CD4-positive, alpha-beta T cell treated with Interleukin-15 for 1 hour (primary cell): ENCODE measurements at places on chromosomes 1 and 21.

- peak; percentile 46 for DNase-seq
Measured at GRCh38 chr1:150578272-150579109, 919 bp downstream of the MCL1 start.

- DNase-seq, result peak; percentile 61
Measured at GRCh38 chr1:54965624-54966340, 14.6 kb upstream of the TMEM61 start.

DNA sequence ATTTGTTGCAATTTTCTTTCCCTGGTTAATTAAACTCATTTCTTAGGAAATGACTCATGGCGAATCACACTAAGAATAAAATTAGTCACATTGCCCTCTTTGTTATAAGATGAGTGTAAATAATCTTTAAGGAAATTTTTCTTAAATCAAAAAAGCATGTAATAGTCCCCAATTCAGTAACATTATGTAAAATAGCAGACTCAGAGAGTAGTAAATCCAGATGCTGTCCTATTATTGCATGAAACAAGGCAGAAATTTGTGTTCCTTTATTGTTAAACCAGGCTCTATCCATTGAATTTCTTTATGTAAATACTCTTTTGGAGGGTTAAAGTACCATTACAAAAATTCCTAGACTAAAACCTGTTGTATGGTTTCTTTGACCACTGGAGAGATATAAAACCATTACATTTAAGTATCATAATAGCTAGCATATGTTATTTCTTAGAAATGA is 154.5 kb upstream of the C1orf87 start:
- DNase-seq, result no peak

GRCh38 chr1:69283516-69283915 is 284.2 kb upstream of the LRRC7 start:
- no peak for DNase-seq

DNA sequence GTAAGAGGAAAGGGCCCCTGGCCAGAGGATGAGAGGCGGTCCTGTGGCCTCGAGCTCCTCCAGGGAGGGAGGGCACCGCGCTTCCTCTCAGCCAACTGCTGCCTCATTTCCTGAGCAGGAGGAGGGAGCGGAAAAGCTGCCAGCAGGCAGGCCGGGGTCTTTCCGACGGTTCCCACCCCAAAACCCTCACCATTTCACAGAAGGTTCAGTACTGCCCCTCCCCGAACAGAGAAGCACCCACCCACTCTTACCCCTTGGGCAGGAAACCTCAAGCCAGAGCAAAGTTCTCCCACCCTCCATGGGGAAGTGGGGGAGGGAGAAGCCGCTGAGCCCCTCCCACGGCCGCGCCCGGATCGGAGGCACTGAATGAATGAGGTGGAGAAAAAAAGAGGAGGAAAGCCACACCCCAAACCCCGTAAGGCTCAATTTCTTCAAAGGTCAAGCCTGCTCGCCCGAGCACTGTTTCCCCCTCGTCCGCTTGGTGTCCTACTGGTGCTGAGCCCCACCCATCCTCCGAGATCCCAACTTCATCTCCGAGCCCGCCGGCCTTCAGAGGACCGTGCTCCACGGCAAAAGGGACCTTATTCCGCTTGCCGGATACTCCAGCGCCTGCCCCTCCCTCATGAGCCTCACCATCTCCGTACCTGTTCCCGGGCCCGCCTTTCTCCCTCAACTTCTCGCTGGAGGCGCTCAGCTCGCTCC is 9.4 kb downstream of the TPM3 start:
- DNase-seq, result peak; percentile 83

GRCh38 chr1:117467336-117467735 is 100.1 kb downstream of the MAN1A2 start:
- no peak for DNase-seq

- DNase-seq, result no peak
Measured at GRCh38 chr1:209045331-209046057, 538.0 kb upstream of the CAMK1G start.

DNA sequence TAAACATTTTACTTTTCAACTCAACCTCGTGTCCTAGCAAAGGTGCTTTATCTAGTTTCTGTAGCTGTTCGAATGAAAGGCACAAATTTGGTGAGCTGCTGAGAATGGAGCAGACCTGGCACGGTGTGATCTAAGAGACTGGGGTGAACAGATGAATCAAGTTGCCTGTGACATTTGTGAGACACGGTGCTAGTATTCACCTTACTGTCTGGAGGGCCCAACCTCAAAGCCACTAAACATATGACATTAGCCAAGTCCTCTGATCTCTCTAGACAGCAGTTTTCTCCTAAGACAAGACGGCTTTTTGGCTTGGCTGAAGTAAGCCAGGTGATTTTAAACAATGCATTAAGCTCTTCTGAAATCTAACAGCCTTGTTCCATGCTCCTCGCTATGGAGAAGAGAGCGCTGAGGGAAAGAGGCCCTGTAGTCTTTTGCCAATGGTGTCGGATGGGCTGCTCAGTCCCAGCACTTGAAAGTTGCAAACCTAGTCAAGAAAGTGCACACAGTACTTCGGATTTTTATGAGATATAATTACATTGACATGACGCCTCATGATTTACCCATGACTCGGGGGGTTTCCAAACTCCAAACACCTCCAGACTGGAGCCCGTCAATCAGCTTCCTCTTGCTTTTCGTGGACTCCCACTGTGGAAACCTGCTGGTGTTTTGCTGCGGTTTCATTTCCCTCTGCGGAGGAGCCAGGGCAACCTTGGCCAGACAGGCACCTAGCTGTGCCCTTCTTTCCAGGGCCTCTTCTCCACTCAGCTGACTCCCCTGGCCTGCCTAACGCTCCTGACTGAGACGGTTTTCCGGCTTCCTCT is 794 bp upstream of the TOR3A start:
- peak; percentile 70 for DNase-seq

GRCh38 chr1:160291248-160292220 is 6.6 kb upstream of the PEX19 start:
- peak; percentile 74 for DNase-seq

- DNase-seq, result no peak
Measured at GRCh38 chr1:59986516-59987310, 60.1 kb upstream of the CYP2J2 start.

DNA sequence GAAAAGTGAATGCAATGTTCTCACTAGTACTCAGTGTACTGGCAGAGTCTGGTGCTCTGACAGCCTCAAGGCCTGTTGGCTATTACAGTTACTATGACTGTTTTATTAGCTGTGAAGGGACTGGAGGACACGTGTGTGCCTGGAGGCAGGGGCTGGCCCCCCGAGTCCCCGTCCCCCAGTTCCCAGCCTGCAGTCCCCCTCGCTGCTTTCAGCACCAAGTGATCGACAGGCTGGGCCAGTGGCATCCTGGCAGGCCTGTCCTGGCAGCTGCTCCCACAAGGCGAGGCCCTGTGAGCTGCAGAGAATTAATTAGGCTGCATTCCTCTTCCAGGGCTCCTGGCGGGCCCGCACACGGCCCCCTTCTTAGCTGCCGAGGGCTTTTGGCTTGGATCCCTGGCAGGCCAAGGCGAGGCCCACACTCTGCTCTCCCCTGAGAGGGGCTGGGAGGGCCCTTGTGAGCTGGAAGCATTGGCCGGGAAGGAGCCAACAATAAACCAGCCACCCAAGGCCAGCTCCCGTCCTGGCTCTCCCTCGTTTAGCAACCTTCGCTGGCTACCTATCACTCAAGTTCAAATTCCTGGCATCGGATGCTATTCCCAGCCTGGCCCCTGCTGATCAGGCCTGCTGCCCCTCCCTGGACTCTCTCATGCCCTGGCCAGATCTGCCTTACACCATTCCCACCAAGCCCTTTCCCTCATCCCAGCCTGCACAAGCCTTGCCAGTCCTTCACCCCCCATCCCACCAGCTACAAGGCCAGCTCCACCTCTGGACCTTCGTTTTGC is 9.8 kb downstream of the EDN2 start:
- DNase-seq, result no peak

GRCh38 chr1:112849425-112850033 is 106.5 kb downstream of the SLC16A1 start:
- no peak for DNase-seq

- DNase-seq, result no peak
Measured at GRCh38 chr1:233884461-233885151, 19.9 kb upstream of the SLC35F3 start.

GRCh38 chr21:36704281-36704957 is 5.5 kb downstream of the SIM2 start:
- DNase-seq, result no peak

GRCh38 chr21:17779496-17779895 is 39.7 kb downstream of the C21orf91 start:
- DNase-seq, result no peak

- no peak for DNase-seq
Measured at GRCh38 chr21:38036016-38036415, 119.8 kb upstream of the KCNJ6 start.

- DNase-seq, result no peak
Measured at GRCh38 chr1:3283849-3284248, 170.6 kb upstream of the ARHGEF16 start.

GRCh38 chr21:34052171-34052570 is 21.2 kb upstream of the MRPS6 start:
- no peak for DNase-seq
